ENCODE measurements at places on chromosomes 13 and 19.

DNA sequence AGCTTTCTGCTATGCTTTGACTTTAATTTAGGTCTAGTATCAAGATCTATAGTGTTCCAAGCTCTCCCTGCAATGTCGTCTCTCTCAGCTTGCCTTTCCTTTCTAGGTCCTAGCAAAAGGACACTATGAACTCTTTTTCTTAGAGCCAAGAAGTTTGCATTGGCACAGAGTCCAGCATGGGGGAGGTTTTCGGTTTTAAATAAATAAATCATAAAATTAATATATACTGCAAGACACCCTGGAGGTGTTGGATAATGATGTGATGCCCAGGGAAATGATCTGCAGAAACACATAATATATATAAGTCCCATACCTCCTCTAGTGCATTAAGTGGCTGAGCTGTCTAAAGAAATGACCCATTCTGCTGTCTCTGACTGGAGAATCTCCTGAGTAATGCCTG lies 316.4 kb upstream of the MAB21L1 start:
- DNase-seq, result no peak

DNA sequence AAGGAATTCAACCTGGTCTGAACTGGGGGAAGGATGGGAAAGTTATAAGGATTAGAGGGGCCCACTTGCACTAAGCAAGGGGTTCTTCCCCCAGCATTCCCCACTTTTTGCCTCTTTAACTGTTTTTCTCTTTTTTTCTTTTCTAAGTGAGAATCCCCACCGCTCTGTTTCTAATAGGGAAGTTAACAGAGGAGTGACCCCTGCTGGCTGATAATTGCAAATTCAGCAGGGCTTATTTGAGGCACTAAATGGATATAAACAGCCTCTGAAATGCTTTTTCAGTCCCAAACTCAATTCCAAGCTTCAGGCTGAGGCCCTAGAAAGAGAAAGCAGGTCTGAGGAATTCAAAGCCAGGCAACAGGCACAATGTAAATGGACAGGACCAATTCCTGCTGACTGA lies 38.2 kb upstream of the CEACAM21 start:
- no peak for DNase-seq

DNA sequence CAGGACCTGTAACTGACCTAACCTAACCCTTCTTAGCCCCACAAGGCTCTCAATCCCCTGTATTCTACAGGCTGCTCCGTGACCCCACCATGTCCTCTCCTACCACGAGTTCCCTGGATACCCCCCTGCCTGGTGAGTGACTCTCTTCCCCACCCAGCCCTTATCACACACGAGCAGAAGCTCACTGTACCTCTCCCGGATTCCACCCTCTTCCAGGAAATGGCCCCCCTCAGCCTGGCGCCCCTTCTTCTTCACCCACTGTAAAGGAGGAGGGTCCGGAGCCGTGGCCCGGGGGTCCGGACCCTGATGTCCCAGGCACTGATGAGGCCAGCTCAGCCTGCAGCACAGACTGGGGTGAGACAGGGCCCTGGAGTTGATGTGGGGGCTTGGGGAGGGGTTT lies 1.3 kb downstream of the NR1H2 start:
- DNase-seq, result no peak

GRCh38 chr13:48043789-48044503 lies 6.4 kb downstream of the NUDT15 start:
- DNase-seq, result no peak

DNA sequence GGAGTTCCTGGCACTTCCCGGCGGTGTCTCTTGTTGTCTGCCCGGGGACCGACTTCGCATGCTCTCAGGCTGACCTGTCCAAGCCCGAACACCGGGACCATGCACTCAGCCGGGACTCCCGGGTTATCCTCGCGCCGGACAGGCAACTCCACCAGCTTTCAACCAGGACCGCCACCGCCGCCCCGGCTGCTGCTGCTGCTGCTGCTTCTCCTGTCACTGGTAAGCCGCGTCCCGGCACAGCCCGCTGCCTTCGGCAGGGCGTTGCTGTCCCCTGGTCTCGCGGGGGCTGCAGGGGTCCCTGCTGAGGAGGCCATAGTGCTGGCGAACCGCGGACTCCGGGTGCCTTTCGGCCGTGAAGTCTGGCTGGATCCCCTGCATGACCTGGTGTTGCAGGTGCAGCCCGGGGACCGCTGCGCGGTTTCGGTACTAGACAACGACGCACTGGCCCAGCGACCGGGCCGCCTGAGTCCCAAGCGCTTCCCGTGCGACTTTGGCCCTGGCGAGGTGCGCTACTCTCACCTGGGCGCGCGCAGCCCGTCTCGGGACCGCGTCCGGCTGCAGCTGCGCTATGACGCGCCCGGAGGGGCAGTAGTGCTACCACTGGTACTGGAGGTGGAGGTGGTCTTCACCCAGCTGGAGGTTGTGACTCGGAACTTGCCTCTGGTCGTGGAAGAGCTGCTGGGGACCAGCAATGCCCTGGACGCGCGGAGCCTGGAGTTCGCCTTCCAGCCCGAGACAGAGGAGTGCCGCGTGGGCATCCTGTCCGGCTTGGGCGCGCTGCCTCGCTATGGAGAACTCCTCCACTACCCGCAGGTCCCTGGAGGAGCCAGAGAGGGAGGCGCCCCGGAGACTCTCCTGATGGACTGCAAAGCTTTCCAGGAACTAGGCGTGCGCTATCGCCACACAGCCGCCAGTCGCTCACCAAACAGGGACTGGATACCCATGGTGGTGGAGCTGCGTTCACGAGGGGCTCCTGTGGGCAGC lies 661 bp downstream of the FREM2 start:
- no peak for DNase-seq

- DNase-seq, result no peak
Observed at GRCh38 chr13:79307433-79307861, 98.6 kb downstream of the RBM26 start.

DNA sequence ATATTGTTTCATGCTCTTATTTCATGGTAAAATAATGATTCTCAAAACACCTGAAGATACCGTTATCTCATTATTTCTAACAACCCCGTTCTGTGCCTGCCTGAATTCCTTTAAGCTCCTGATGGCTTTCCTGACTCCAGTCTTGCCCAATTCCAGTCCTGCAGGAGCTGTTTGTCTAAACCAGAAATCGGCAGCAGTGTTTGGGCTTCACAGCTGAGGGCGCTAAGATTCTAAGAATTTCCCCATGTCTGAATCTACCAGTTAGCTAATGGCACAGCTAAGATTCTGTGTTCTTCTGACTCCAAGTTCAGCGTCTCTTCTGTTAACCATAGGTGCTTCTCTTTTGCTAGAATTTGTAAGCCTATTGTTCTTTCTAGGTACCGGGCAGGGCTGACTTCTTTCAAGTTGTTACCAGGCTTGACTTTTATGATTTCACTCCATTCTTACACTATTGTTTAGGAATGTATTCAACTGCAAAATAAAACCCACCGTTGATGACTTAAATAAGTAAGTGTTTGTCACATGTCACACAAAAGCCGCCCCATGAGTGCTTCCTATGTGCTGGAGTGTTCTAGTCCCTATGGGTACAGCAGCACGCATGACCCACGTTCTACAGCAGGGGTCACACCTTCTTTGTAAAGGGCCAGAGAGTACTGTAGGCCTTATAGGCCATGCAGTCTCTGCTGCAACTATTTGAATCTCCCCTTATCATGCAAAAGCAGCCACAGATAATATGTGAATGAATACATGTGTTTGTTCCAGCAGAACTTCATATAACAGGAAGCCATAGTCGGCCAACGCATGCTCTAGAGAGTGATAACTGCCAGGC lies 168.3 kb upstream of the RNF113B start:
- no peak for DNase-seq

GRCh38 chr13:39405107-39405506 lies 197.9 kb downstream of the LHFPL6 start:
- DNase-seq, result no peak

- DNase-seq, result no peak
Observed at GRCh38 chr19:32614916-32615315, 33.9 kb downstream of the PDCD5 start.

DNA sequence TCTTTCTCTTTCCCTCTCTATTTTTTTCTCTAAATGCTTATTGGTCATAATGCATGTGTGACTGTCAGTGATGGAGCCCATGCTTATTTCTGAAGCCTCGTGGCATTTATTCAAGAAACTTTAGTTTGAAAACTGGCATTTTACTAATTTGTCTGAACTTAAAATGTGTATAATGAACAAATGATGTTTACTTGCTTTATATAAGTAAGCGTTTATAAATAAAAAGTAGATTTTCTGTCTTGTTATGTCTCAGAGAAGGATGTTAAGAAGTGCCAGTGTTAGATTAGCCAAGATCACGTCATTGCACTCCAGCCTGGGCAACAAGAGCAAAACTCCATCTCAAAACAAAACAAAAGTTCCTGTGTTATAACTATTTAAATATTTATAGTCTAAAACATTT lies 1568.1 kb downstream of the EFNB2 start:
- DNase-seq, result no peak

DNA sequence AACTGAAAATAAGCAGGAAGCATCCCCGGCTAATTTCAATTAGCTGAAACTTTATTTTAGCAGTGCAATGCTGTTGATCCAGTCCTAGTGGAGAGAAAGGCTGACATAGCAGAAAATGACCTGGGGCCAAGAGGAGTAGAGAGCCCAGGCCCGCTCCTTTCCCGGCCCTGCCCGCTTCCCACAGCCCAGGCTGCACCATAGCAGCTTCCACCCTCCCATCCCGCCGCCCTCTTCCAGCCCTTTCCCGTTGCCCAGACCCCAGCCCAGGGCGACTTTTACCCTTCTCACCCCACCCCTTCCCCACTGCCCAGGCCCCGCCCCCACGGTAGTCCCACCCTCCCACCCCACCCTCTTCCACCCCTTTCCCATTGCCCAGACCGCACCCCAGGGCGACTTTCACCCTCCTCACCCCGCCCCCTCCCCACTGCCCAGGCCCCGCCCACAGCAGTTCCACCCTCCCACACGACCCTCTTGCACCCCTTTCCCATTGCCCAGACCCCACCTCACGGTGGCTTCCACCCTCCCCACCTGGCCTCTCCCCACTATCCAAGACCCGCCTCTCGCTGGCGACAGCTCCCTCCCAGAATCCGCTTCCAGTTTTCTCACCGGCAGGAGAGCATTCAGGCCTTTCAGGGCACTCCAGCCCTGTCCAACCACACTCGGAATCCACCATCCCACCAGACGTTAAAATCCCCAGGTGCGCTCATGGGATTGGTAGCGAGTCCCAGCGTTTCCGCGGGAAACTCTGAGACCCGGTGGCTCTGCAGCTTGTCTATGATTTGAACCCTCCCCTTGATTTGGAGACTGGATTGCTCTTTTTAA lies 8.3 kb downstream of the ZNF160 start:
- no peak for DNase-seq

GRCh38 chr19:46347985-46348384 lies 1.1 kb downstream of the PPP5C start:
- DNase-seq, result no peak

GRCh38 chr13:57724486-57725272 lies 93.1 kb downstream of the PCDH17 start:
- no peak for DNase-seq

DNA sequence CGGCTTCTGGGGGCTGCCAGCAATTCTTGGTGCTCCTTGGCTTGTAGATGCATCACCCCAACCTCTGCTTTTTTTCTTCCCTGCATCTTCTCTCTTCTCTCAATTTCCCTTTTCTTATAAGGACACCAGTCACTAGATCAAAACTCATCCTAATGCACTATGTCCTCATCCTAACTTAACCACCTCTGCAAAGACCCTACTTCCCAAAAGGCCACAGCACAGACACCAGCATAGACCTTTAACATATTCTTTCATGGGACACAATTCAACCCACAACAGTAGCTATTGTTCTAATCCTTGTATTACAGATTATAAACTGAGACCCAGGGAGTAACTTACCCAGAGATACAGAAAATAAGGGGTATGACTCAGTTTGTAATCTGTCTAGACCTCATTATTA lies 47.0 kb downstream of the RUBCNL start:
- DNase-seq, result no peak

DNA sequence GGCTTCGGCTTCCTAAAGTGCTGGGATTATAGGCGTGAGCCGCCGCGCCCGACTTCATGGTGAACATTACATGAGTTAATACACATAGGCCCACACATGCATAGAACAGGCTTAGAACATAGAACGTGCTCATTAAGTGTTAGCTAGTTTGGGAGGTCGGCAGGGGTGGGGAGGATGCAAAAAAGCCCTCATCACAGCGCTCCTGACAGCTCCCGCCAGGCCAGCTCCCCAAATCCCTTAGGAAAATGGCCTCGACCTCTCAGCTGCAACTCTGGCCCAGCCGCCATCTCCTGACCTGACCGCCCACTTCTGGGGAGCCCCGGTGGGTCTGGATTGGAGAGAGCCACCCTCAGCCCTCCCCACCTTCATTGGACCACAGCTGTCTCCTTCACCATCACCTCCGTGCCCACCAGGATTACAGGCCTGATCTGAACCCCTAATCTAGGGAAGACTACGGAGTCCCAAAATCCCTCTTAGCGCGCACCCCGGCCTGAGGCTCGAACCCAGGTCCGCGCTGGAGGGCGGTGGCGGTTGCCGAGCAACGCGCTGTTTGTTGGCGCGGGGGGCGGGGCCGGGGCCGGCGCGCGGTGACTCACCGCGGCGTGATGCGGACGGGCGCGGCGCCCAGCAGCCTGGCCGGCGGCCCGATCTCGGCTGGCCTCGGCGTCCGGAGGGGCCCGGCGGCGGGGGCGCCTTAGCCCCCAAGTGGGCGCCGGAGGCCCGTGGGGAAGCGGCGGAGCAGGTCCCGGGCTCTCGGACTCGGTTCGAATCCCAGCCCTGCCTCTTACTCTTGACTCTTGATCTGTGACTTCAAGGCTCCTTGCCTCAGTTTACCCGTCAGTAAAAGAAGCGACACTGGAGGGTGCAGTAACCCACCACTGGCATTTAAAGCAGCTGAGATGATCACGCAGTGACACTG lies 26.7 kb upstream of the NANOS3 start:
- no peak for DNase-seq

- no peak for DNase-seq
Observed at GRCh38 chr13:23558675-23559536, 11.3 kb upstream of the TNFRSF19 start.

DNA sequence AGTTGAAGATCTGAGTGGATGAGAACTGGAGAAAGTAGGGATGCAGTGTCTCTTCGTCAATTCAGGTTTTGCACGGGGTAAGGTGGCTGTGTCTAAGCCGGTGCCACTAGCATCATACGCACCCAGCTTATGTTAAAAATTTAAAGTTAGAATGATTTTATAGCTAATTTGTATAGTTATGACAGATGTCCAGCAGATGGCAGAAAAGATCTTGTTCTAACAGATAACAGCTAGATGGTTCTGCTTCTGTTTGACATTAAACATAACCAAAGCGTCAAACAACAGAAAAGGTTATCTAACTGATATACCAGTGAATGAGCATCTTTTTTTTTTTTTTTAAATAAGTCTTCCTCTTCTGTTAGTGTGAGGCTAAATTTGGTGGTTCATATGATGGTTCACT lies 18.8 kb upstream of the EDDM13 start:
- peak; percentile 17 for DNase-seq
